CD4-positive, alpha-beta T cell treated with Interferon gamma for 1 hour (primary cell): ENCODE measurements at places on chromosomes 2 and 18.

DNA sequence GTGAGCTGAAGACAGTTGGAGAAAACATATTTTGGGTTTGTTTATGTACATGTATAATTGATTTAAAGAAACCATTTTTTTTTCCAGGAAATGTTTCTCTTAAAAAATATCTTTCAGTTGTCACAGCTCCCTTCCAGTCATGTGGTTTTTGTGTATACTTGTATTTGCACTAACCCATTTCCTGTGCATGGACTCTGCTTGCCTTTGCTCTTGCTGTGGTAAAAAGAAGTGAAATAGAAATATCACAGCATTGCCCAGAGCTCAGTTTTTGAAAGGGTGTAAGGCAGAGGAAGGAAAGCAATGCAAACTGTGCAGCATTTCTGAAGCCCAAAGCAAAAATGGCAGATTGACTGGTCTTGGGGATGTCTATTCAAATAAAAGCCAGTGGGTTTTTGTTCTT, 10.4 kb upstream of the DOCK10 start:
- DNase-seq, result no peak

DNA sequence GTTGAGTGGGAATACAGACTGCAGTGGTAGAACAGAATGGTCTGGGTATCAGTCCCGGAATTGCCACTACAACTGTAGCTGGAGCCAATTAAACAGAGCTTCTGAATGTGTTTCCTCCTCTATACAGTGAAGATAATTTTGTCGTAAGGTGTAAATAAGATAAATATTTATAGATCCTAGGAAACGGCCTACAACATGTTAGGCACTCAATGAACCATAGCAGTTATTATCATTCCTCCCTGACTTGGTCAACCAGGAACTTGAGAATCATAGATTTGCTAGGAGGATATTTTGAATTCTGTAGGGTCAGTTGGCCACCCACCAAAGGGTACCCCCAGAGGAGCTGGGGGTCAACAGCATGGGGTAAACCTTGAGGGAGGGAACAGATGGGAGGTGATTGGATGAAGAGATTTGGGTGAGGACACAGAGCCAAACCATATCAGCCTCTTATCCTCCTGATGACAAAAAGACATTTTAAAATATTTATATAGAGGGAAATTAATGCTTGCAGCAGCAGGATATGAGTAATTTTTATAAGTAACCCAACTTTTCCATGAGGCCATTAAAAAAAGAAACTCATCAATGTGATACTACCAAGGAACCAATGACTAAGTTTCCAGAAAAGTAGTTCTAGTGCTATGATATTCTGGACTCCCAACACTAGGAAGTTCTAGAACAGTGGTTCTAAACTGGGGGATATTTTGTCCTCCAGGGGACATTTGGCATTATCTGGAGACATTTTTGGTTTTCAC, 4.0 kb downstream of the DHRS9 start:
- DNase-seq, result no peak

GRCh38 chr2:177541258-177541991, 148.9 kb downstream of the AGPS start:
- DNase-seq, result no peak

DNA sequence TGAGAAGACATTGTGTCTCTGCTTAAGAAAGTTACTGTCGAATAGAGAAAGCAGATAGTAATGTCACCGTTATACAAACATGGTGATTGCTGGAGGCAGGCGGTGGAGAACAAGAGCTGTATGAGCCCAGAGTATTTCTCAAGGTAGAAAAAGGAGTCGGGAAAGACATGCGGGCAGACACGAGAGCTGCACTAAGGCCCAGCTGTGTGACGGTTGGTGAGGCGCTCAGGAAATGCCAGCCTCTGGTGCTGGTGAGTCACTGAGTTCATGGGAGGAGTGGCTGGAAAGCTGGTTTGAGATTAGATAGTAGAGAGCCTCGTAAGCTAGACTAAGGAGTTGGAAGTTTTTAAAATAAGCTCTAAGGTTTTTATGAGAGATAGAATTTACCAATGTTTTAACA, 390.9 kb upstream of the TRIB2 start:
- DNase-seq, result no peak

DNA sequence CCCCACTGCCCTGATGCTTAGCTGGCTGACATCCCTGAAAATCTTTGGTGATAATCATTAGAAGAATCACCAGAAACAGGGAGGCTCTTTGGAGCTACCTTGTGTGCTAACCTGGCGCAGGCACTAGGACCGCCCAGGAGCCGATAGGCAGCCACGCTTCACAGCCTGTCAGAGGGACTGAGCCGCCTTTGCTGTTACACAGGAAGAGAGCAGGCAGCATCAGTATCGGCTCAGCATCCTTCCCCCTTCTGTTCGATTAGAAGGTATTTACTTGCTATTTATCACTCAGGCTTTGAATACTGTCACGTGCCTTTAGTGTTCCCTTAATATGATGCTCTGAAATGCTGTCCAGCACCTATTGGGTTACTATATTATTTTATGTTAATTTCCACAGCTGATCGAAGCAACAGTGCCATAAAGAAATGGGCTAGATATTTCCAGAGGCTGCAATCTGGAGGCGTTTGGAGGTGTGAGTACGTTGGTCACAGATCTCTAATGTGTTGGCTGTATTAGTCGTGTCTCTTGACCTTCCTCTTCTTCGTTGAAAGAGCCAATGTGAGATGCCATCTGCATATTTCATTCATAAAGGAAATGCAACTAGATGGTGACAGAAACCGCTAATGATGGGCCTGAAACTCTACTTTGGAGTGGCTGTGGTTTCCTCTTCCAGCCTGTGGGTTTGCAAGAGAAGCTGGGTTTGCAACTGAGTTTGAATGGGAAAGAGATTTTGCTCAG, 110.4 kb upstream of the RAB27B start:
- peak; percentile 3 for DNase-seq

- DNase-seq, result no peak
Observed at GRCh38 chr2:39144416-39144815, 23.6 kb upstream of the SOS1 start.

- DNase-seq, result no peak
Observed at GRCh38 chr2:62287282-62287681, 91.4 kb downstream of the B3GNT2 start.

GRCh38 chr2:209694748-209695147, 76.9 kb upstream of the UNC80 start:
- DNase-seq, result no peak

GRCh38 chr2:67054728-67055127, 342.4 kb upstream of the ETAA1 start:
- no peak for DNase-seq

DNA sequence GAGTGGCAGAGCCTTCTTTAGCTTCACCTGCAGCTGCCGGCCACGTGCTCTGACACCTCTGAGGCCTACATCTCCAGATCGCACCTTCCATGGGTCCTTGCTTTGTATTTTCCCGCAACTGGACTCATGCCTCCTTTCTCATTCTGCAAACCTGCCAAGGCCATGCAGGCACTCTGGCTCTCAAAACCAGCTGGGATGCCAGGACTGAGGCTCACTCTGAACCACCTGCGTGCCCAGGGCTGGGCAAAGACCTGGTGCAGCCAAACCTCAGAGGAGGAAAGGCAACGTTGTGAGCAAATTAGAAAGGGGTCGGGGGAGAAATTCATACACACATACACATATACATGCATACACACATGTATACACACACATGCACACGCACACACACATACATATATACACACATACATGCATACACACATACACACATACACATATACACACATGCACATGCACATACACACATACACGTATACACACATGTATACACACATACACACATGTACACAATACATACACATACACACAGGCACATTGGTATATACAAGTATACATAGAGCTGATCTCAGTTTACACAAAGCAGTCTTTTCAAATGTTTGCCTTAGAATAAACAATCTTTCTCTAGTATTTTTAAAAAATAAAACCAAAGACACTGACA, 125.2 kb downstream of the RTP5 start:
- no peak for DNase-seq

DNA sequence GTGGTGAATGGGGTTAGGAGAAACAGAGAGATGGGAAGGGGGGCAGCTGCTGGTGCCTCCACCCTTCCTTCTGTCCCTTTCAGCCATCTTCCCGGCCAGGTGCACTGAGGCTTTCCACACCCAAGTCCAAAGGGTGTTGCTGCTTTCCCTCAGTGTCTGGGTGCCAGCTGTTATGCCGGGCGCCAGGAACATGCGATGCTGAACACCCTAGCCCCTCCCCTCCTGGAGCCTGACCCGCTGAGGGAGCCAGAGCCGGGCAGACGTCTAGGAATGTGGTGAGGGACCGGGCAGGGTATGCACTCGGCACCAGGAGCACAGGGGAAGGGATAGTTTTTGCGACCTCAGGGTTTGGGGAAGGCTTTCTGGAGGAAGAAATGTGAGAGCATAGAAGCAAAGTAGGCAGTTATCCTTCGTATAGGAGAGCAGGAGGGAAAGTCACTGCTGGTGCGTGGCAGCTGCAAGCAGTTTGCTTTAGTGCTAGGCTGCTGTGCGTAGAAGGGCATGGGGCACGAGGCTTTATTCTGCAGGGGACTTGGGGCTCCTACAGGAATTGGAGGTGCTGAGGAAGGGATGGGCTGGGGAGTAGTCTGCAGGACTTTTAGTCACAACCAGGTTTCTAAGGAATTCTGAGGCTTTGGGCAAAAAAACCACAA, 147.7 kb downstream of the TSN start:
- DNase-seq, result no peak

GRCh38 chr2:209323738-209324137, 100.1 kb upstream of the MAP2 start:
- no peak for DNase-seq

DNA sequence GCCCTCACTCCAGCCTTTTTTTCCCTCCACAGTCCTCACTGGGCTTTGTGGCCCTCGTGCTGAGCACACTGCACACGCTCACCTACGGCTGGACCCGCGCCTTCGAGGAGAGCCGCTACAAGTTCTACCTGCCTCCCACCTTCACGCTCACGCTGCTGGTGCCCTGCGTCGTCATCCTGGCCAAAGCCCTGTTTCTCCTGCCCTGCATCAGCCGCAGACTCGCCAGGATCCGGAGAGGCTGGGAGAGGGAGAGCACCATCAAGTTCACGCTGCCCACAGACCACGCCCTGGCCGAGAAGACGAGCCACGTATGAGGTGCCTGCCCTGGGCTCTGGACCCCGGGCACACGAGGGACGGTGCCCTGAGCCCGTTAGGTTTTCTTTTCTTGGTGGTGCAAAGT, 39.4 kb downstream of the STEAP3 start:
- DNase-seq, result no peak

DNA sequence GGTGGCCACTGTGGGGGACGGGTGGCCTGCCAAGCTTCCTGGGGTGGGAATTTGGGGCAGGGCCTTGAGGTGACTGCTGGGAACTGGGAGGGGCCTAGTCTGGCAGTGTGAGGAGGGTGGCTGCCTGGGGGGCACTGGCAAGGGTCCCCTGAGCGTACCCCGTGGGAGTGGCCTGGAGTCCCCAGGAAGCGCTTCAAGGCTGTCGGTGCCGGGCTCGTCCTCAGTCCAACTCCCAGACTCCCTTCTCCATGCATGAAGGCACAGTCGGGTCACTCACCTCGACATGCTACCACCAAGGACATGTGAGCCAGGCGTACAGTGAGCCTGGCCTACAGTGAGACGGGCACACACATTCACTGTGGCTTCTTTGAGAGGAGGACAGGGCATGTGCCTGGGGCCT, 105.3 kb downstream of the SMIM21 start:
- DNase-seq, result no peak

- DNase-seq, result peak; percentile 23
Observed at GRCh38 chr18:379681-380330, 112.0 kb upstream of the THOC1 start.

DNA sequence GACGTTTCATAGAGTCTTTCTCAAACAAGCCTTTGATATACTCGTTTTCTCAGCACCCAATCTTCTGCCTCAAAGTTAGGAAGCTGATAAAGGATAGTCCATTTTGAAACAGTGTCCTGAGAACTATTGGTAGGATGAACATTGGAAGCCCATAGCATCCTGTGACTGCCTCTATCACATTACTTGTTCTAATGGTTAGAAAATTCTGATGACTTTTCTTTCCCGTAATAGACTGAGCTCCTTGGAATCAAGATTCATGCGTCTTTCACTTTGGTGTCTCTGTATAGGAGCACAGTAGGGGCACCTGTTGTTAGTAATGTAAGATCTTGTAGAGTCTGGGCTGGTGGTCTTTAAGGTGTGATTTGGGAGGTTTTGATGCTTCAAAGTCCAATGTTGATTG, 87.1 kb downstream of the SETBP1 start:
- DNase-seq, result no peak

- DNase-seq, result no peak
Observed at GRCh38 chr18:79987566-79987965, 797 bp downstream of the TXNL4A start.

DNA sequence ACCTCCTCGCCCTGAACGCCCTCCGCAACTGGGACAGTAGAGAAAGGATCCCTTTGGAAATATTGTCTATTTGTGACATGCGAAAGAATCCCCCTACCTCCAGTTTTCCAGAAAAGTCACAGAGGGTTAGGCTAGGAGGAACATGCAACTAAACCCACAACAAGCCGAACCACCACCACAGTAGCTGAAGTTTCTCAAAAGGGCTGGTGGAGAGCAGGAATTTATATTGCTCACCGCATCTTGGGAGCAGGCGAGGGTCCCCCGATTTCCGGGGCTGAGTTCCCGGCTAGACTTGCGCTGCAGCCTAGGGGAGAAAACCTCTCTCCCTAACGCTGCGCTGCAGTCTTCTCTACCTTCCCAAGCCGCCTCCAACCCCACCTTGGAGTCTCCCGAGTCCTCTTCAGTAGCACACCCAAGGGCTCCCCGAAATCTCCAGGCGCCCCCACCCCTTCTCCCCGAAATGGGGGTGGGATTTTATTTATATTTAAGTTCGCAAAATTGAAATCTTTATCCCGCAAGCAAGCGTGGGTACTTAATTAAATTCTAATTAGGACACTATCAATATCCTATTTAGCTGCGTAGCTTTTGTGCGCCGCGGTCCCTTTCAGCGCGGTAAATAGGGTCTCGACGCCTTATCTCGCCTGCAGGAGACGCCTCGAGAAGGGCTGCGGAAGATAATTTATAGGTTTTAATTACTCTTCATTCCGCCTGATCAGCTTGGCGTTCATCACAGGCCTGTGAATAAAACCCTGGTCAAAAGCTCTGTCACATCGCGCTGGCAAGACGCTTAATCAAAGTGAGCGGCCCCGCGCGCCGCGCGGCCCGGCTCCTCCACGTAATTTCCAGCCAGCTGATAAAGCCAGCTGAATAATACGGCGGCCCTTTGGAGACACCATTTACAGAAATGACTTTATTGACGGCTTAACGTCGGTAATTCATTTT, 2.0 kb upstream of the EN1 start:
- no peak for DNase-seq

- no peak for DNase-seq
Observed at GRCh38 chr18:76195601-76196000, 299.4 kb downstream of the ZNF516 start.

GRCh38 chr2:237712477-237713377, 85.3 kb downstream of the LRRFIP1 start:
- DNase-seq, result no peak

DNA sequence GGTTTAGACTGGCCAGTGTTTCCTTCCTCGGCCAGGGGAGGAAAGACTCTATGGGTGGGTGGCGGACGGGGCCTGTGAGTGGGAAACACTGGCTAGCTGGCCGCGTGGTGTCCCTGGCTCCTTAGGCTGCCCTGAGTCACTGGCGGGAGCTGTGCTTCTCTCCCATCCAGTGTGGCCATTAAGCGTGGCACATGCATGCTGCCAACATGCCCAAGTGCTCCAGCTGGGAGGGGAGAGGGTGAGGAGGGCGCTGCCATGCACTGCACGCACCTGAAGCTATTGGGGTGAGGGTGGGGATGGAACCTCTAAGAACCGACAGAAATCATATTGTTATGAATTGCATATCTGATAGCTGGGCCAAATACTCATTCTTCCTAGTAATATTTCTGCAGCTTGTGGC, 270.8 kb downstream of the CALCRL start:
- DNase-seq, result no peak
